ENCODE measurements at places on chromosomes 1 and 21.

DNA sequence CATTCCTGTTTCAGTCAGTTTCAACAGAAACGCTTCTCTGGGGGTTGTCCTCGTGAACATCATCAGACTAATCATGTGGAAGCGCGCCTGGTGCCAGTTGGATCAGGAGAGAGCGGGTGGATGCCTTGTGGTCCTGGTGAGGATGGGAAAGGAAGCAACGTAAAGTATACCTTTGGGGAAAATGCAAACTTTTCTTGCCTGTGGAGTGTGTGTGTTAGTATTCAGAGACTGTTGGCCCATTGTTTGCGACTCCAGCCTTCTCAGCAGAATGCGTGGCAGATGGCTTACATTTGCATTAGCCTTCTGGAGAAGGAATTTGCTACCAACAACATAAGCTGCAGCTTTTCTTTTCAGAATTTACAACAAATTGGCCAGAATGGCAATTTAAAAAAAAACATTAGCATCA lies 173.9 kb downstream of the RWDD3 start:
- DNase-seq, result no peak

- no peak for DNase-seq
Observed at GRCh38 chr1:246141306-246141705, 365.8 kb downstream of the SMYD3 start.

- DNase-seq, result no peak
Observed at GRCh38 chr1:225580238-225581099, 72.5 kb downstream of the ENAH start.

- no peak for DNase-seq
Observed at GRCh38 chr1:200028586-200029034, 1.1 kb downstream of the NR5A2 start.

DNA sequence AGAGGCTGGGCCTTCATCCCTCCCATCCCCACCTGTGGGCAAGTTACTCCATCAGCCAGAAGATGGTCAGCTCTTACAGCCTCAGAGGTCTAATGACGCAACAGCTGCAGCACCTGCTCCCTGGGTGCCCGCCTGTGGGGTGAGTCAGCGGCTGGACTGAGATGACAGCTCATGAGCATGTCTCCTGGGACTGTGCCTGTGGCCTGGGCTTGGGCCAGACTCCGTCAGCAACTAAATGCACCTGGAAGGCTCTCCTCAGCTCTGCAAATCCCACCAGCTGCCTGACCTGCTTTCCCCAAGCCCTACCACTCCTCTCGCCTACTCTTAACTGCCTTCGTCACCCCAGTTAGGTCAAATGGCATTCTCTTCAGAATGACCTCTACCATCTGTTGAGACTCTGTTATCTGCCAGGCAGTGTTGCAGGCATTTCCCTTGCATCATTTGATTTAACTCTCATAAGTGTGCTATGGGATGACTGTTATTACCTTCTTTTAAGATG lies 47.7 kb downstream of the ETS2 start:
- peak; percentile 83 for DNase-seq

DNA sequence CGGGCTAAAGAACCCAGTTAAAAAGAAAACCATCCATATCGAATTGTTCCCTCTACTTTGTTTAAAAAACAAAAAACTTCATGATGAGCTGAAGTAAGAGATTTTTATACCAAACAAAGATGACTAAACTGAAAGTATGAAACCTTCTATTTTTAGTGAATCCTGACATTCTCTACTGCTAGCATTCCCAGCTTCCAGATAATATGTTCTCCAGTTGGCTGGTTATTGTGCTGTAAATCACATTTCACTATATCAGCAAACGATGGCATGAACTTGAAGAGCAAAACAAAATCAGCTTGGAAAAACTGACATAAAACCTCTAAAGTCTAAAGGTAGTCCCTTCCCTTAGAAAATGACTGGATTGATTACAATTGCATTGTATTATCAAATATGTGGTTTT lies 68.1 kb upstream of the APP start:
- no peak for DNase-seq

- DNase-seq, result no peak
Observed at GRCh38 chr1:3084726-3085125, 15.7 kb downstream of the PRDM16 start.

GRCh38 chr21:36125512-36126207 lies 9.2 kb upstream of the CBR3 start:
- no peak for DNase-seq

DNA sequence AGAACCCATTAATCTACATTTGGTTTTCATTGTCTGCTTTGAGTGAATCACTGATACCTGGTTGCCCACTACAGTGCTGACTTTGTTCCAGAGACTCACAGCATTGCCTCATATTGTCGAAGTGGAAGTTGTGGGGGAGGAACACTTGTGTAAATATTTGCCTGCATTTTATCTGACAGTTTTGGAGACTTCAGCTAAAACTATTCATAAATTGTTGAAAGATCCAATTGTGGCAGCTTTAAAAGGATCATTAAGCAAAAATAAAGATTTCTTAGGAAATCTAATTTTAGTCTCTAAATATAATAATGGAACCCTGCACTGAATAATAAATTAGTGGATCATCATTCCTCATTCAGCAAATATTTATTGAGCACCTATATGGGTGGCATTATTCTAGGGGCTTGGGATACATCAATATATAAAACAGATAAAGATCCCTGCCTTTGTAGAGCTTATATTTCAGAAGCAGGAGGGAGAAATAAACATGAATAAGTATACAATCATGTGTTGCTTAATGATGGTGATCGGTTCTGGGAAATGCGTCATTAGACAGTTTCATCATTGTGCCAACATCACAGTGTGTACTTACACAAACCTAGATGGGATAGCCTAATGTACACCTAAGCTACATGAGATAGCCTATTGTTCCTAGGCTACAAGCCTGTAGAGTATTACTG lies 73.5 kb downstream of the OSBPL9 start:
- DNase-seq, result peak; percentile 49

- no peak for DNase-seq
Observed at GRCh38 chr1:155304558-155305063, 3.4 kb upstream of the PKLR start.

DNA sequence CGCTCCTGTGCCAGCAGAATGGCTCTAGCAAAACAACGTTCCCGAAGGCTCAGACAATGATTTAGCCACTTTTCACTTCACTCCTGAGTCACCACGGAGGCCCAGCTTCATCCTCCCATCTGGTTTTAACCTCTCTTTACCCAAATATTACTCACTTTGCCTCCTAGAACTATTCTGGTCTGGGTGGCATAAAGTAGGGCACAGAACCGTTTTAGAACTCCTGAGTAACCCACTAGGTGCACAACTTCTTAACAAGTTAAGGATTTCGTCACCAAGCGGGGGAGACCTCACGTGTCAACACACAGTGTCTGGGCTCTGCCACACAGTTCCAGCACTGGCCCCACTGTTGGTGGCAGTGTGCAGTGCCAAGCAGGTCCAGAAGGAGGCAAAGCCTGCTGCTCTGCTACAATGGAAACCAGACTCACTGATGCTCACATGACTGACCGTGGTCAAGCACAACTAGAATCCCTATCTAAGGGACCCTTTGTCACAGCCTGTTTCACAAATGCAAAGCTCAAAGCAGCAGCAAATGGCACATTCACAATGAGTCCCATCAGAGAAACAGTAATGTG lies 121.7 kb downstream of the SIPA1L2 start:
- no peak for DNase-seq

DNA sequence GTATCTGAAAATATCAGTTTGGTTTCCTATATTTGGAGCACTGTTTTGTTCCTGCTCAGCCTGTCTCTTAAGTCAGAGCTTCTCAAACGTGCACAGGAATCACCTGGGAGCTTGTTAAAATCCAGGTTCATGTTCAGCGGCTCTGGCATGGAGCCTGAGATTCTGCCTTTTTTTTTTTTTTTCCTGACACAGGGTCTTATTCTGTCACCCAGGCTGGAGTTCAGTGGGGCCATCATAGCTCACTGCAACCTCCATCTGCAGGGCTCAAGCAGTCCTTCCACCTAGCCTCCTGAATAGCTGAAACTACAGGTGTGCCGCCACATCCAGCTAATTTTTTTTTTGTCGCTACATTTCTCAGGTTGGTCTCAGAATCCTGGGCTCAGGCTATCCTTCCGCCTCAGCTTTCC lies 12.2 kb upstream of the SELENON start:
- no peak for DNase-seq

DNA sequence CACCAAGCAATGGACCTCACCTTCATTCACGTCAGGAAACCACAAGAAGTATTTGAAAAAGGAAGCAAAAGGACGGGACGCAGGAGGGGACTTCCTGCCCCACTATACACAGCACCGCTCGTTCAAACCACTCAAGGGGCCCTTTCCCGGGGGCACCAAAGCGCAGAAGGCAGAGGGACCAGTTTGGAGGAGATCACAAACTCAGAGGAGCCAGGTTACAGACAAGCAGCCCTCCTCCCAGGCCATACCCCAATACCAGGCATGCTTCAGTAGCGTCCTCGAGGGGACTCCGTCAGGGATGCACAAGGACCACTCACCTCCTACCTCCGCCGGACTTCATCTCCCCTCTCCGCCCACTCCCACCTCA lies 685 bp downstream of the CRTC2 start:
- DNase-seq, result no peak

DNA sequence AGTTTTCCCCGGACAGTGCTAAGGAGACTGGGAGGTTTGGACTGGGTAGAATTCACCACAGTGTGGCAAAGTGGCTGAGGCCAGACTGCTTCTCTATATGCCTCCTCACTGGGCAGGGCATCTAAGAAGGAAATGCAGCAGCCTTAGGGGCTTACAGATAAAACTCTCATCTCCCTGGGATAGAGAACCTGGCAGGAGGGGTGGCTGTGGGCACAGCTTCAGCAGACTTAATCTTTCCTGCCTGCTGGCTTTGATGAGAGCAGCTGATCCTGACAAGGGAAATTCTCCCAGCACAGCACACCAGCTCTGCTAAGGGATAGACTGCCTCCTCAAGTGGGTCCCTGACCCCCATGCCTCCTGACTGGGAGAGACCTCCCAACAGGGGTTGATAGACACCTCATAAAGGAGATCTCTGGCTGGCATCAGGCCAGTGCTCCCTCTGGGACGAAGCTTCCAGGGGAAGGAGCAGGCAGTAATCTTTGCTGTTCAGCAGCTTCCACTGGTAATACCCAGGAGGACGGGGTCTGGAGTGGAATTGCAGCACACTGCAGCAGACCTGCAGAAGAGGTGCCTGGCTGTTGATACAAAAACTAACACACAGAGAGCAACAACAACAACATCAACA lies 25.2 kb downstream of the KIFAP3 start:
- no peak for DNase-seq

DNA sequence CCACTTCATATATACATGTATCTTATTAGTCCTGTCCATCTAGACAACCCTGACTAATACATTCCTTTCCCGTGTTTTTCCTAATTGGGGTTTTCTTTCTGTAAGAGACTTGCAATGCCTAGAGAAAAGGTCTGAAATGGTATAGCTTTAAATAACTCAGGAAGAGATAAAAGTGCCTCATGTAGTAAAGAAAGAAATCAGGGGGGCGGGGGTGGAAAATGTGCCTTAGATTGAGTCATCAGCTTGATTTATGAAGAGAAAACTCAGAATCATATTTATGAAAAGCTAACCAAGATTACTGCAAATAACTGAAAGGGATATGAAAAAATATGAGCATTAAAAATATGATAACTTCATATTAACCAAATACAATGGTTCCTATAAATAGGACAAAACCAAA lies 345.8 kb upstream of the CHRM3 start:
- no peak for DNase-seq

- no peak for DNase-seq
Observed at GRCh38 chr1:11062965-11063401, 3.2 kb upstream of the SRM start.

DNA sequence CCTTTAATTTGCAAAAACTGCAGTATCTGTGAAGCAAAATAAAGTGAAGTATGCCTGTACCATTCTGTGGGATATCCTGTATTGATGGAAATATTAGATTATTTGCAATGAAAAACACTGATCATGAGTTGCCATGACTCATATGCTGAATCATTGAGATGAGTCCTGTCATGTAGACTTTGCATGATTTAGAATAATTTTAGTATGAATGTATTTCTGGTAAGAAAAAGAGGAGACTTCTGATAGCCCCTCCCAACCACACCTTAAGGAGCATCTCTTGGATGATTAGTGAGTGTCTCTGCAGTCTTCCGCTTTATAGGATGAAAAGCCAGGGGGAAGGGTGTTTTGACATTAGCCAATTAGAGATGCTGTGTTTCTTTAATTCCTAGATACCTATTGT lies 55.2 kb upstream of the PTGS2 start:
- DNase-seq, result no peak

DNA sequence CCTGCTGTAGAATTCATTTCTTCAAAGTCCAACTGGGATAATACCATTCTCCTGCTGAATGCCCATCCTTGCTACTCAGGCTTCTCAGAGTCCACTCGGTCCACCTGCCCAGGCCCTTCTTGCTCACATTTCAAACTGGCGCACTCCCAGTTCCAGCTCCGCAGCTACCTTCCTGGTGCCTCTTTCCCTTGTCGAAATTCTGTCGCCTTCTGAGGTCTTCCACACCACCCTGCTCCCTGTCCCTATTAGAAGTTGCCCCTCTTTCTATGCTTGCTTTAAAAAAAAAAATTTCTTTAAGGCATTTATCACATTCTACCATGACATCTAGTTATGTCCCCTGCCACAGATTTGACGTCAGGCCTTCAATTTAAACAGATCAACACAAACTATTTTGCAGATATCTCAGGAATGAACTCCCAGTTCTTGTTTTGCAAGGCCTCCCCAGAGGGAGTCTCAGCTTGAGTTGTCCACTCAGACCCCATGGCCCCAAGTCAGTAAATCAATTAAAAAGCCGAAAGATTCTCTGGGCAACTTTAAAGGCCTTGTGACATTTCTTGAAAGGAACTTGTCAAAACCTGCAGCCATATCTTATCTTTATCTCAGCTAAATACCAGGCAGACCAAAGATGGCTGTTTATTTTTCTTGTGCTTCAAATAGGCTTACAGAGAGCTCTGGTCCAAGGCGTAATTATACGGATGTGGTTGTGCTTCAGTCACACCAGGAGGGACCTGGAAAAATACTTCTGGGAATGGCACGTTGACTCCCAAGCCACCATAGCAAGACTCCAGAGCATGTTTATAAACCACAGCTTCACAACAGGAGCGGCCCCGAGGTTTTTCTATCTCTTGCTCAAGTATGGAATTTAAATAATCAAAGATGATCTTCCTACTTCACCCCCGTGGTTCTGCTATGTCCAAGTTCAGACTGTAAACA lies 2.2 kb downstream of the FAM89A start:
- no peak for DNase-seq

- DNase-seq, result no peak
Observed at GRCh38 chr1:173354937-173355280, 122.2 kb upstream of the PRDX6 start.

DNA sequence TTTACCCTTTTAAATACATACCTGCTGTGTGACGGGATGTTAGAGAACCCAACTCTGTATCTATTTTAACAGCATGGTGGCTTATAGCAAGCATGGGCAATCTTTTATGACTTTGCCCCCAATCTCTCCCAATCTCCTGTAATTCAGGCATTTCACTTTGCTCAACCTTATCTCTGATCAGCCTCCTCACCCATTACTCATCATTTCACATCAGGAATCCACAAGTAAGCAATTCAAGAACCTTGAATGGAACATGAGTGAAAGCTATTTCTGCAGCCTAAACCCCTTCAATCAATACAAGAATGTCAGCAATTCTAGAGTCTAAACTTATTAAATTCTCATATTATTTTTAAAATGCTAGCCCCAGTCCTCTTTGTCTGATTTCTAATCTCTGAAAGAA lies 199.8 kb downstream of the ST6GALNAC3 start:
- no peak for DNase-seq

- DNase-seq, result no peak
Observed at GRCh38 chr1:31510304-31510703, 66.0 kb upstream of the TINAGL1 start.

Measured in non-pigmented ciliary epithelial cell (primary cell).